Cerebellum (tissue), 4 donors: ENCODE measurements at places on chromosomes 16 and 17. TPM values are rescaled to one million over a fixed set of nuclear protein-coding genes. Genes with fewer than 3 reads are reported as not detected.

The ESRP2 gene
- not detected for total RNA-seq

The LAT gene
- total RNA-seq = 1.3 TPM

The FBXO39 gene
- not detected for total RNA-seq

The ST6GALNAC2 gene
- total RNA-seq = 0.54 TPM

The PIP4K2B gene
- 131 TPM for total RNA-seq

The TP53TG3B gene
- total RNA-seq = not detected

The KRTAP2-2 gene
- not detected for total RNA-seq

The CEMP1 gene
- total RNA-seq = not detected

The TP53TG3C gene
- total RNA-seq = not detected

The LRRC75A gene
- 12.7 TPM for total RNA-seq

The CNGB1 gene
- 3.0 TPM for total RNA-seq

The TLCD3B gene
- 15.6 TPM for total RNA-seq

The FAM20A gene
- 2.8 TPM for total RNA-seq

The BICDL2 gene
- total RNA-seq = not detected

The C17orf113 gene
- 5.9 TPM for total RNA-seq

The GH2 gene
- not detected for total RNA-seq

The KRT40 gene
- not detected for total RNA-seq

The LASP1 gene
- 49.1 TPM for total RNA-seq

The RCVRN gene
- 0.27 TPM for total RNA-seq

The SSTR5 gene
- total RNA-seq = not detected

The TMEM204 gene
- total RNA-seq = 3.3 TPM

The SGSM2 gene
- 51.6 TPM for total RNA-seq

The NXPH3 gene
- 4.6 TPM for total RNA-seq

The HBA2 gene
- total RNA-seq = 1,595 TPM

The LRRC36 gene
- total RNA-seq = 9.5 TPM

The MMP15 gene
- total RNA-seq = 14.3 TPM

The CFAP97D1 gene
- total RNA-seq = not detected

The USP43 gene
- total RNA-seq = 5.5 TPM

The SHISA9 gene
- total RNA-seq = 24.7 TPM

The IQCK gene
- total RNA-seq = 18.8 TPM

The RHBDL1 gene
- total RNA-seq = 2.7 TPM

The ZACN gene
- not detected for total RNA-seq

The DHRS7C gene
- total RNA-seq = not detected

The TRIM37 gene
- 71.3 TPM for total RNA-seq

The GALR2 gene
- not detected for total RNA-seq

The KRTAP1-5 gene
- not detected for total RNA-seq

The ACSM2B gene
- not detected for total RNA-seq

The BHLHA9 gene
- 0.54 TPM for total RNA-seq

The ELMO3 gene
- 0.54 TPM for total RNA-seq

The NDE1 gene
- total RNA-seq = 12.2 TPM

The CCL7 gene
- not detected for total RNA-seq

The NAA60 gene
- 12.5 TPM for total RNA-seq

The KRT26 gene
- not detected for total RNA-seq

The NPIPA3 gene
- total RNA-seq = 1.00 TPM

The KRT36 gene
- total RNA-seq = not detected

The NACA2 gene
- not detected for total RNA-seq

The KIF18B gene
- total RNA-seq = 2.5 TPM

The SLC16A13 gene
- total RNA-seq = 1.4 TPM

The RMI2 gene
- 7.2 TPM for total RNA-seq

The CCL17 gene
- not detected for total RNA-seq
